ENCODE measurements at places on chromosomes 12 and 14.

- no peak for DNase-seq
These were observed 182.9 kb upstream of the SLC38A2 start for GRCh38 chr12:46555406-46555852.

- DNase-seq = no peak
These were observed 352 bp downstream of the PLXNC1 start for GRCh38 chr12:94148739-94149118.

DNA sequence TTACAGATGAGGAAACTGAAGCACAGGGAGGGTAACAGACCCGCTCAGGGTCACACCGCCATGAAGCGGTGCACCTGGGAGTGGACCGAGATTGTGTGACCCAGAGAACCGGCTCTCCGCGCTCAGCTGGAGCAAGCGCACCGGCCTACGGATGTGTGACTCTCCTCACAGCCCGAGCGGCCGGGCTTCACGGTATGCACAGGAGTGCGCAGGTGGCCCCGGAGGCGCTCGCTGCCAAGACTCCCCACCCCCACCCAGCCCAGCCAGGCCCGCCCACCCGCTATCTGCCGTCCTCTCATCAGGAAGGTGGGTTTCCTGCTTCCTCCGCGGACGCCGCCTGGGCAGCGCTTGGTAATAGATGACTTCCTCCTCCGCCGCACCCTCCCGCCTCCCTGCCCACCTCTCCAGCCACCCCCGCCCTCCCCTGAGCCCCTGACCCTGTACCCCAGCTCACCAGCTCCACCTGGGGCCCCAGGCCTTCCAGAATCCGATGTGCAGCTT, 110.7 kb downstream of the NCOR2 start:
- no peak for DNase-seq

DNA sequence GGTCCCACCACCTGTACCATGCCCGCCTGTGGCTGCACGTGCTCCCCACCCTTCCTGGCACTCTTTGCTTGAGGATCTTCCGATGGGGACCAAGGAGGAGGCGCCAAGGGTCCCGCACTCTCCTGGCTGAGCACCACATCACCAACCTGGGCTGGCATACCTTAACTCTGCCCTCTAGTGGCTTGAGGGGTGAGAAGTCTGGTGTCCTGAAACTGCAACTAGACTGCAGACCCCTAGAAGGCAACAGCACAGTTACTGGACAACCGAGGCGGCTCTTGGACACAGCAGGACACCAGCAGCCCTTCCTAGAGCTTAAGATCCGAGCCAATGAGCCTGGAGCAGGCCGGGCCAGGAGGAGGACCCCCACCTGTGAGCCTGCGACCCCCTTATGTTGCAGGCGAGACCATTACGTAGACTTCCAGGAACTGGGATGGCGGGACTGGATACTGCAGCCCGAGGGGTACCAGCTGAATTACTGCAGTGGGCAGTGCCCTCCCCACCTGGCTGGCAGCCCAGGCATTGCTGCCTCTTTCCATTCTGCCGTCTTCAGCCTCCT, 1.1 kb downstream of the INHBE start:
- no peak for DNase-seq

All from vagina (tissue), 2 donors.